NCI-H1105 (cell line): ENCODE measurements at places on chromosomes 7 and 10.
A peak's percentile ranks its signal among the peaks of the same experiment; 100 is the strongest.

DNA sequence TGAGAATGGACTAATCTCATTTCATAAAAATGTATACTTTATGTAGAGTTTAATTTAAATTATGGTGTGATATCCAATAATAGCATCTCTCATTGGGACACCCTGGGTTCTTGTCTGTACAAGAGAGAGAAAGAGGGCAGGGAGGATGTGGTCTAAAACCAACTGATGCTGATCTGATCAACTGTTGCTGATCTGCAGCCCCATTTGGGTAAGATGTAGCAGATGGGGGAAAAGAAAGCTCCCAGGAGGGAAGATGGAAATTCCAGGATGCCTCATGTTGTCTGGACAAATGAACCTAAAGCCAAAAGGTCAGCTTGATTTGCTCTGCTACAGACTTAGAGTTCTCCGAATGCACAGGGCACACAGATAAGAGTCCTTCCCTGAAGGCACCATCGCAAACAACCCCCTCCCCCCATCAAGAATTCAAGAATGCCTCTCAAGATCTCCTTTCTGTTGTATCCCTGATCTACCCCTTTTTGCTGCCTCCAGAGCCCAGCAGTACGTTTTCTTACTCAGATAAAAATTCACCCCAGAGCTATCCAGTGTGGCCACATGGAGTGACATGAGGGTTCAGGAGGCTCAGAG, 171.4 kb upstream of the INHBA start:
- DNase-seq = no peak

DNA sequence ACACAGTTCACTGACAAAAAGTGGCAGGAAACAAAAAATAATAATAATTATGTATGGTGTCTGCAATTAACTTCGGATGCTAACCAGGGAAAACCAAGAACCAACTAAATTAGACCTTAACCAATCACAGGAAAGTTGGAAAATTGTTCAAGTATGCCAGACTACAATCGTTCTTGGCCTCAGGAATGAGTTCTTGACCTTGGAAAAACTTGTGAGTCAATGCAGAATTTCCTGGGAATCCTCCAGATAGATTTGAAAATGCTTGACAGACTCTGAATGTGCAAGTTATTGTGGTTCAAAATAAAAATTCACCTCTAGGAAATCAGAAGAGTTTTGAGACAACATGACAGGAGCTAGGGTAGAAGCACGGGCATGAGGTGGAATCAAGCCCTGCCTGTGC, 171.5 kb downstream of the C7orf25 start:
- DNase-seq = no peak

GRCh38 chr7:7181519-7182155, 707 bp upstream of the C1GALT1 start:
- DNase-seq = peak; percentile 29

GRCh38 chr10:30591249-30591670, 38.3 kb downstream of the LYZL2 start:
- no peak for DNase-seq

DNA sequence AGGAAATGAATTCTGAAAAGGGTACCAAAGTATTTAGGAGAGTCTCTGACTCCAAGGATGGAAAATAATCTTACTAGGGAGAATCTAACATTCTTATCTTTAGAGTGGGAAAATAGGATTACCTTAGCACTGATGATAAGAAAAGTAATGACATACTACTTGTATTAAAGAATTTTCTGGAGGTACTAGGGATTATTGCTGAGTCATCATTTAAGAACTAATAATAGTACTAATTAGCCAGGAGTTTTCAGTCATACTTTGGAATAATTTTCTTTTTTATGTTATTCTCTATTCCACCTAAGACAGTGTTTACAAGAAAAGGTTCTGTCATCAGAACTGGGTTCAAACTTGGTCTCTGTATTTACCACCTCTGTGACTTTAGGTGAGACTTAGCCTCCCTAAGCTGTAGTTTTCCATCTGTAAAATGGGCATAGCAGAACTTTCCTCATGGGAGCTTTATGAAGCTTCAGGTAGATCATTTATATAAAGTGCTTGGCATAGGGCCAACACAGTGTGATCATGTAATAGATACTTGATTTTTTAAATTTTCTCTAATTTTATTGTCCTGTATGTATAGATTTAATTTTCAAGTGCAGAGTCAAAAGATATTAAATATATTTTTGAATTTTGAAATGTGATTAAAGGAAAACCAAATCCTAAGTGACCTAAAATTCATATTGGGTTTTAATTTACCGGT, 20.4 kb downstream of the ITGB8 start:
- no peak for DNase-seq

DNA sequence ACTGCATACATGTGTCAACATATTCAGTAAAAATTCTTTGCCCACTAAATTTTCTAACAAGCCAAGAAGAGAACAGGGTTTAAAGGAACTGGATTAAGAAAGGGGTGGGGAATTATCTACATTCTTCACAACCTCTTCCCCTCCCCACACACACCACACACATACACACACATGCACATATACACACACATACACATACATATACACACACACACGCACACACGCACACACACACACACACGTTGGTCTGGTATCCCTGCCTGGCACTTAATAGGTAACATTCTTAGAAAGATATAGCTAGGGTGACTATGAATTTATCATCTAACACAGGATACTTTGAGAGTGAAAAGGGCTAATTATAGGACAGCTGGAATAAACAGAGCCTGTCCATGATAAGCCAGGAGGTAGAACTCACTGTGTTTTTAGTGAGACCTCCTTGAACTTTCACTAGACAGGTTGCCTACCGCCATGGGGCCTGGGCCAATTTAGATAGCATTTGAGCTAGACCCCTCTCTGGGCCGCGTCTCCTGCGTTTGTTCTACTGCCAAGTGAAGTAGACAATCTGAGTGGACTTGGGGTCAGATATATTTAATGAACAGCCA, 33.1 kb upstream of the EPC1 start:
- DNase-seq = no peak

GRCh38 chr7:42479816-42480633, 243.0 kb upstream of the GLI3 start:
- no peak for DNase-seq

- no peak for DNase-seq
Measured at GRCh38 chr7:47809387-47809786, 138.9 kb downstream of the PKD1L1 start.

GRCh38 chr10:78779339-78779955, 289.3 kb upstream of the ZMIZ1 start:
- no peak for DNase-seq

GRCh38 chr7:135285547-135286233, 52.1 kb downstream of the STRA8 start:
- DNase-seq = no peak

DNA sequence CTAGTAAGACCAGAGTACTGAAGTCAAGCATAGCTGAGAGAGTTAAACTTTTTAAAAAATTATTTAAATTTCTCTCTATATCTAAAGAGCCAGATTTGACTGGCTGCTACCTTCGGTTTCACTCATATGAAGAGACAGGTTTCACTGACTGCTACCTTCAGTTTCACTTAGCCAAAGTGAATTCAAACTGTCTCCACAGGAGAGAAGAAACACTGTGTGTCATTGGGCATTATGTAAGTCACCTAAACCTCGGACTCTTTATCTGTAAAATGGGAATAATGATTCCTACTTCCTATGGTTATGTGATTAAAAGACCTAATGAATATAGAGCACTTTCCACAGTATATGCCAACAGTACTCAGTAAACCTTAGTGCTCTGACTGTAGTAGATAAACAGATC, 41.6 kb upstream of the MET start:
- no peak for DNase-seq

DNA sequence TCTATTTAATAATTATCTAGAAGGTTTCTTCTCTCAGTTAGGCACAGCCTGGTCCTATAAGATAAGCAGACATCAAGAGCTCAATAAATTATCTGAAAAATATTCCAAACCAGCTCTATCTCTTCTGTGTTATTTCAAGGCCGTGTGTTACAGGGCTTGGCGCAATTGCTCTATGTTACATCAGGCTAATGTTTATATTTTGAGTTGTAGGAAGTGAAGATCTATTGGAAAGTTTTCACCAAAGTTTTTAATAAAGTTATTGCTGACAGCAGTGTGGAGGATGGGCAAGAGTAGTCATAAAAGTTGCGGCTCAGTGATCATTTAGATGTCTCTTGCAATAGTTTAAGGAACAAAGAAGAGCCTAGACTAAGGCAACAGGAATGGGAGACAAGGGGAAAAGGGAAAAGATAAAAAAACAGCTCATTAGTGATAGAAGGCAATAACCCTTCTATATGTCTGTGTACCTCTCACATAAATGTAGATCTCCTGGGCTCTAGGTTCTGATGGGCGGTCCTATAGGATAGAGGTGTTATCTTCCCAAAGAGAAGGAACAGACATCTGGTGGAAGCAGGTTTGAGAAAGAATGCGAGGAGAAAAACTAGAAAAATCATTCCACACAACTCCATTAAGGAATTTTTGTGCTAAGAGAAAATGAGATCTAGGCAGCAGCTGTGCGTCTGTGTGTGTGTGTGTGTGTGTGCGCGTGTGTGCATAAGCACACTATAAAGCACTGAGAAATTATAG, 5.9 kb upstream of the ANKRD7 start:
- no peak for DNase-seq

DNA sequence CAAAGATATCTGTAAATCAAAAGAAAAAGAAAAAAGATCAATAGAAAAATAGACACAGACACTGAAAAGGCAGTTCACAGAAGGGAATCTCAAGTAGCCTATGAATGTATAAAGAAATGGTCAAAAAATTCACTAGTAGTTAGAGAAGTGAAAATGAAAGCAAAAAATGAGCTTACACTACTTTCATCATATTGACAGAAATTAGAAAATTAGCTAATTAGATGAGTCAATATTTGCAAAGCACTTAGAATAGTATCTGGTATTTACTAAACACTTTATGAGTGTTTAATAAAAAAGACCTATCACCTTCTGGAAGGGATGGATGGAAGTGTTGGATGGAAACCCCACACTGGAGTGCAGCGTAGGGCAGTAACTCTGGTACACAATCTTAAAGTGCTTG, 1.7 kb upstream of the CFAP58 start:
- DNase-seq = no peak
